ENCODE measurements at places on chromosomes 2 and 18.

DNA sequence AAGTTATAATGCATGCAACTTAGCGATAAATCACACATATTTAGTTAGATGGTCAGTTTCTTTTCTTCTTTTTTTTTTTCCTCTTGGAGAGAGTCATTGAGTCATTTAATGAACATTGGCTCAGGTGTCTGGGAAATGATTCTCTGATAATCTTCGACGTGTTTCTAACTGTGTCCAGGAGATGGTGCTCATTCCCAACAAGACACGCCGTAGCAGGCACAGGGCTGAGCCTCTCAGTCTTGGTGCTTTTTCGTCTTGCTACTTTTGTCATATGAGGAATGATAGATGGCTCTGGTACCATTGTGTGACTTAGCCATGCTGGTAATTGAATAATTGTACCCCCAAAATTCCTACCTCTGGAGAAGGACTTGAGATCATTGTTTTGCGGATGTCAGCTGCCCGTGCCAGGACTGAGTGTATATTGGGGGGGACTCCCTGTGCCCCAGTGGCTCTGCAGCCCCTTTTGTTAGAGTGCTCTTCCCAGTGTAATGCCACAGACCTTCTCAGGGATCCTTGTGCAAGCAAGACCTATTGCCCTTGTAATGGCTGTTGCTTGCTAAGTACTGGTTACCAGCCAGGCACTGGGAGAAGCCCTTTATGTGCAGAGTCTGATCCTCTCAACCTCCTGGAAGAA is 107.6 kb upstream of the CYRIA start:
- no peak overlapping the region for H3K27ac ChIP-seq
- no peak overlapping the region for H3K4me3 ChIP-seq
- H3K4me1 ChIP-seq: peaks cover 1% of the 10 kb centered on the region
- no peak for DNase-seq
- no peaks in the 10 kb centered on the region for H3K27me3 ChIP-seq

GRCh38 chr2:201901786-201902185 is 95.4 kb downstream of the CDK15 start:
- H3K4me3 ChIP-seq: no peak overlapping the region
- no peaks in the 10 kb centered on the region for H3K4me1 ChIP-seq
- H3K36me3 ChIP-seq: no peaks in the 10 kb centered on the region
- H3K27me3 ChIP-seq: no peaks in the 10 kb centered on the region
- no peak overlapping the region for H3K27ac ChIP-seq
- no peak for DNase-seq

DNA sequence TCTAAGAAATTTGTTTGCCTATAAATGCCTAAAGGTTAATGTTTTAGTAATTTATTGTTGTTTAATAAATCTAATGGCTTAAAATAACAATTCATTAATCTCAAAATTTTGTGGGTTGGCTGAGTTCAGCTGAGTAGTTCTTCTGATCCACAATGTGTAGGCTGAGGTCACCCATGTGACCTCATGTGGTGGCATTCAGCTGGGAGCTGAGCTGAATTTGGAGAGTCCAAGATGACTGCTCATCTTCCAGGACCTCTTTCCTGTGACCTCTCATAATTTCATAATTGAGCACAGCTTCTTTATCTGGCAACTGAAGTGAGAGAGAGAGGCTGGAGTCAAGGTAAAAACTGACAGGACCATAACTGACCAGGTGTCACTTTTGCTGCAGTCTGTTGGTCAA is 132.4 kb downstream of the TXNL1 start:
- H3K27ac ChIP-seq: no peak overlapping the region
- no peaks in the 10 kb centered on the region for H3K27me3 ChIP-seq
- H3K36me3 ChIP-seq: no peaks in the 10 kb centered on the region
- no peak overlapping the region for H3K4me3 ChIP-seq

GRCh38 chr2:150020937-150021673 is 433.5 kb upstream of the MMADHC start:
- no peaks in the 10 kb centered on the region for H3K4me1 ChIP-seq
- H3K27ac ChIP-seq: no peak overlapping the region

DNA sequence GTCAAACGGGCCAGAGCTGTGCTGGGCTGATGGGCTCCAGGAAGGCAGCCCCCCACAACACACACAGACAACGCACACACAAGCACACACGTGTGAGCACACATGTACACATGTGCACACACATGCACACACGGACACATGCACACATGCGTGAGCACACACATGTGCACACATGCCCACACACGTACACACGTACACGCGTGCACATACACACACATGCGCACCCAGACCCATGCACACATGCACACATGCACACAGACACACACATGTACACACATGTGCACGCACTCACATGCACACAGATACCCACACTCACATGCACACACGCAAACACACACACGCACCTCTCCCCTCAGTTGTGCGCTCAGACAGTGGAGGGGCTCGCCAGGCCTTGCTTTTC is 31.2 kb upstream of the HPCAL1 start:
- H3K4me1 ChIP-seq: no peaks in the 10 kb centered on the region
- no peaks in the 10 kb centered on the region for H3K36me3 ChIP-seq
- no peak overlapping the region for H3K27ac ChIP-seq
- DNase-seq: no peak
- H3K4me3 ChIP-seq: no peak overlapping the region
- H3K27me3 ChIP-seq: no peaks in the 10 kb centered on the region

GRCh38 chr2:109266496-109266895 is 137.5 kb downstream of the SH3RF3 start:
- DNase-seq: no peak
- peaks cover 10% of the 10 kb centered on the region for H3K4me1 ChIP-seq
- no peaks in the 10 kb centered on the region for H3K27me3 ChIP-seq
- no peaks in the 10 kb centered on the region for H3K36me3 ChIP-seq

- no peaks in the 10 kb centered on the region for H3K27me3 ChIP-seq
- H3K4me3 ChIP-seq: no peak overlapping the region
- no peaks in the 10 kb centered on the region for H3K36me3 ChIP-seq
- no peak for DNase-seq
These were observed 35.0 kb downstream of the STK25 start for GRCh38 chr2:241473399-241473798.

DNA sequence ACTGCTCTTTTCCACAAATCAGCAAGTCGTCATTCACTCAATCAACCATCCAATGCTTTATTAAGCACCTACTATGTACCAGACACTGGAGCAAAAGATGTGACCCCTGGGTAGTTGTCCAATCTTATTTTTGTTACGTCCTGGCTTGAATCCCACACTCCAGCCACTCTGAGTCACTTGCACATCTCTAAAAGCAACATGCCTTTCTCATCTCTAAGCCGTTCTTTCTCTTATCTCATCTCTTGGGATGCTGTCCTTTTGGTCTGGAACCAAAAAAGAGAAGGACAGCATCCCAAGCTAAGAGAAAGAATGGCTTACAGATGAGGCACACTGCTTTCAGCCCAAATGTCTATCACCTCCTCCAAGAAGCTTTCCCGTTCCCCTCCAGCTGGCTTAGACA is 58.8 kb downstream of the RNF152 start:
- H3K4me1 ChIP-seq: peaks cover 3% of the 10 kb centered on the region
- H3K36me3 ChIP-seq: no peaks in the 10 kb centered on the region
- no peak overlapping the region for H3K27ac ChIP-seq
- DNase-seq: no peak
- H3K4me3 ChIP-seq: no peak overlapping the region

DNA sequence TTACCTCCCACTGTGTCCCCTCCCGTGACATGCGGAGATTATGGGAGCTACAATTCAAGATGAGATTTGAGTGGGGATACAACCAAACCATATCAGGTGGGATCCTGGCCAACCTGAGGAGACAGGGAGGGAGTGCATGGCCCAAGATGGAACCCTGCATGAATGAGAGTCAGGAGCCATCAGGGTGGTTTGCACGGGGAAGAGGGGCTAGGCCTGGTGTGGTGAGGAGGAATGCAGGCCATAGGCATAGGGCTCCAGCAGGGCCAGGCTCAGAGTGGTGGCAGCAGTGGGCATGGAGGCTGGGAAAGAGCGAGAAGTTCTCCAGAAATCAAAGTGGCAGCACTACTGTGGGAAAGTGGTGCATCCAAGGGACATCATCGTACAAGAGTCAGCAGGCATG is 74.0 kb upstream of the BCL2L11 start:
- H3K27me3 ChIP-seq: no peaks in the 10 kb centered on the region
- no peak overlapping the region for H3K27ac ChIP-seq
- DNase-seq: no peak
- no peaks in the 10 kb centered on the region for H3K36me3 ChIP-seq
- no peak overlapping the region for H3K4me3 ChIP-seq

DNA sequence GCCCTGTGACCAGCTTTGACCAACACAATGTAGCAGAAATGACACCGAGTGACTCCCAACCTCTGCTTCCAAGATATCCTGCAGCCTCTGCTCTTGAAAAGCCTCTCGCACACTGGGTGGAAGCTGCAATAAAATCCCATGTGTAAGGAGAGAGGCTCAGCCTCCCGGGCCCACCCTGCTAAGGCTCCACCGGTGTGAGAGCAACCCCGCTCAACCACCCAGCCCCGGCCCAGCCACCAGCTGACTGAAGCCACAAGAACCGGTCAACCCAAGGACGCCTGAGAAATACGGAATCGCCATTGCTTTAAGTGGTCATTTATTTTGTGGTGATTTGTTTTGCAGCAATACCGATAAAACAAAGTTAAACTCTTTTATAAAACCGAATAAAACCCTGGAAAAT is 452.8 kb upstream of the SMIM21 start:
- H3K4me1 ChIP-seq: no peaks in the 10 kb centered on the region
- no peak for DNase-seq
- no peak overlapping the region for H3K27ac ChIP-seq
- no peak overlapping the region for H3K4me3 ChIP-seq
- no peaks in the 10 kb centered on the region for H3K36me3 ChIP-seq

- DNase-seq: no peak
- H3K27me3 ChIP-seq: no peaks in the 10 kb centered on the region
- H3K4me1 ChIP-seq: no peaks in the 10 kb centered on the region
- no peak overlapping the region for H3K4me3 ChIP-seq
- H3K36me3 ChIP-seq: no peaks in the 10 kb centered on the region
- no peak overlapping the region for H3K27ac ChIP-seq
These were observed 174.9 kb downstream of the RAB3GAP1 start for GRCh38 chr2:135226961-135227360.

DNA sequence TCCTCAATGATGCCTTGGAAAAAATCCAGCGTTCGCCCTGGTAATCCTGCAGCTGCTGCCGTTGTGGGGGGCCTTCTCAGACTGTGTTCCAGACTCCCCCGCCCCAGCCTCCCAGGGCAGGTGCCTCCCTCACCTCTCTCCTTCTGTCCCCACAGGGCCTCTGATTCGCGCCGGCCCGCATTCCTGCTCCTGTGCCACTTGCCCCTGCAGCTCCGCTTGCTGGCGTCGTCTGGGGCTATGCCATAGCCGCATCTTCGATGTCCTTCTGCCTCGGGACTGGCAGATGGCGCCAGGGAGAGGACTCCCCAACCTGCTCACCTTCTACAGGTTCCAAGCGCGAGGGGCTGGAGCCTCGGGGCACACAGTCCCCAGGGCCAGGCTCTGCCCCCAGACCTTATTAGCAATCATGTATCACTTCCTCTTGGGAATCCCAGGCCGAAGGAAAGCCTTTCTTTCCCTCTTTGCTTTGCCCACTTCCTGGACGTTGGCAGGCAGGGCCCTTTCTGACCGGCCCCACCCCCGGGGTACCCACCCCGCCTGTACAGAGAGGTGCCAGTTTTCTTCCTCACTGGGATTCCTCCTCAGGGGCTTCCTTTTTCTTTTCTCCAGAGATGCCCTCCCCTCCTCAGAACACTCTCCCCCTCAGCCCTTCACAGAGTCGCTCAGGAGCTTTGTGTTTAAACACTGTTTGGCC is 4.4 kb downstream of the SPATA3 start:
- no peaks in the 10 kb centered on the region for H3K36me3 ChIP-seq
- H3K4me3 ChIP-seq: no peak overlapping the region
- H3K4me1 ChIP-seq: no peaks in the 10 kb centered on the region
- no peaks in the 10 kb centered on the region for H3K27me3 ChIP-seq
- DNase-seq: no peak

- H3K36me3 ChIP-seq: no peaks in the 10 kb centered on the region
- DNase-seq: peak; percentile 59
- H3K27ac ChIP-seq: no peak overlapping the region
- no peak overlapping the region for H3K4me3 ChIP-seq
- no peaks in the 10 kb centered on the region for H3K4me1 ChIP-seq
- no peaks in the 10 kb centered on the region for H3K27me3 ChIP-seq
These were observed 15.2 kb upstream of the PLEKHM3 start for GRCh38 chr2:208040199-208041171.

DNA sequence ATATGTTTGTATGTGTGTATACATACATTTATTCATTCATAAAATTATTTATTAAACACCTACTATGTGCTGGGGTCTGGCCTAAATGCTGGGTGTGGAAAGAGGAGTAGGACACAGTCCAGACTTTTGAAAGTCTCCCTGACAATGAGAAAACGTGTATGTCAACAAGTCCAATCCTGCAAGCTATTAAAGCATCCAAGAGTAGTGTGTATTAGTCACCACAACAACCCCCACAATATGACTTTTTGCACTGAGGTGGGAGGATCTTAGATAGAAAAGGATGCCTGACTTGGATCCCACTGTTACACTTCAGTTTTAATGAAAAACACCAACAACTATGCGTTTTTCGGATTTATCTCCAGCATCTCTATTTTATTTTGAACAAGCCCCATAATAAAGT is 446.4 kb downstream of the EPHA4 start:
- no peaks in the 10 kb centered on the region for H3K36me3 ChIP-seq
- no peak overlapping the region for H3K4me3 ChIP-seq
- H3K4me1 ChIP-seq: no peaks in the 10 kb centered on the region
- DNase-seq: no peak
- H3K27ac ChIP-seq: no peak overlapping the region

DNA sequence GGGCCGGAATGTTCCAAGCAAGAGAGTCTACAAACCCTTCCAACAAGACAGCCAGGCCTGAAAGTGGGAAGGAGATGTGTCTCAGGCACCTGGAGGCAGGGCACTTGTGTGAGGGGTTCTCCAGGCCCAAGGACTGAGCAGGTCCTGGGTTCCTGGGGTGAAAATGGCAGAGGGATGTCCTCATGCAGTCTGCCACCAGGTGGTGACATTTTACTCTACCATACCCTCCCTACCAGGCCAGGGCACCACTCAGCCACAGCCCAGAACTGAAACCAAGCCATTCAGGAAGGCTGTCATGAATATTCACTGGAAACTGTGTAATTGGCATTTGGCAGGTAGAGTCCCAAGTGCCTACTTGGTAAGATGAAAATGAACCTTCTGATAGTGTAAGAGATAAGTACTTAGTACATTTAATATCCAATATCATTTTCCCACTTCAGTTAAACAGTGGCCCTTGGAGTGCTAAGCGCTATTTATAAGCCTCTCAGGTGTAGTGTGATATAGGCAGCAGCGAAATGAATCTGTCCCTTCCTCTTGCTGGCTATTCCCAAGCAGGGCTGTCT is 185.1 kb downstream of the MYO5B start:
- DNase-seq: no peak
- H3K36me3 ChIP-seq: no peaks in the 10 kb centered on the region
- H3K27ac ChIP-seq: no peak overlapping the region
- H3K4me3 ChIP-seq: no peak overlapping the region

GRCh38 chr18:35756506-35757117 is 175.1 kb downstream of the GALNT1 start:
- no peaks in the 10 kb centered on the region for H3K27me3 ChIP-seq
- no peak overlapping the region for H3K27ac ChIP-seq

DNA sequence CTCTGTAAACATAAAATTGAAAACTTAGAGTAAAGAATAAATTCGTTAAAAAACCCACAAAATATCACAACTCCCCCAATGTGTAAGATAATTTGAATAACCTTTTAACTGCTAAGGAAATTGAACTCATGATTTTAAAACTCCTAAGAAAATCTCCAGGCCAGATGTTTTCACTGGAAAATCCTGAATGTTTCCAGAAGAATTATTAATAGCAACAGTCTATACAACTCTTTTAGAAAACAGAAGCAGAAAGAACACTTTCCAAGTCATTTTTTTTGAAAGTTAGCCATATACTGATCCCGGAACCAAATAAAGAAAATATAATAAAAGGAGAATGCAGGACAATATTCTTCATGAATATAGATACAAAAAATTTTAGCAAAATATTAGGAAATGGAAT is 165.6 kb downstream of the ACOXL start:
- H3K36me3 ChIP-seq: no peaks in the 10 kb centered on the region
- no peaks in the 10 kb centered on the region for H3K4me1 ChIP-seq
